ENCODE measurements at places on chromosomes 13 and 19. TPM values are rescaled to one million over a fixed set of nuclear protein-coding genes. Genes with fewer than 3 reads are reported as not detected.

Gene LATS2
- 26.3 TPM for total RNA-seq

Gene RGS9BP
- total RNA-seq: 0.72 TPM

Gene DPF1
- total RNA-seq: not detected

Gene TUBB4A
- total RNA-seq: 4.4 TPM

Gene SULT2A1
- total RNA-seq: not detected

Gene CLEC17A
- total RNA-seq: 0.76 TPM

Gene MRPL57
- 18.3 TPM for total RNA-seq

Gene IL17D
- total RNA-seq: 0.44 TPM

Gene TMEM59L
- 5.9 TPM for total RNA-seq

- DNase-seq: no peak
Observed at GRCh38 chr13:101399365-101399764, 16.9 kb downstream of the NALCN start.

GRCh38 chr19:13055213-13056051 is 47.2 kb downstream of the LYL1 start:
- peak; percentile 83 for DNase-seq

- no peak for DNase-seq
Observed at GRCh38 chr13:44822291-44822690, 167.0 kb downstream of the NUFIP1 start.

DNA sequence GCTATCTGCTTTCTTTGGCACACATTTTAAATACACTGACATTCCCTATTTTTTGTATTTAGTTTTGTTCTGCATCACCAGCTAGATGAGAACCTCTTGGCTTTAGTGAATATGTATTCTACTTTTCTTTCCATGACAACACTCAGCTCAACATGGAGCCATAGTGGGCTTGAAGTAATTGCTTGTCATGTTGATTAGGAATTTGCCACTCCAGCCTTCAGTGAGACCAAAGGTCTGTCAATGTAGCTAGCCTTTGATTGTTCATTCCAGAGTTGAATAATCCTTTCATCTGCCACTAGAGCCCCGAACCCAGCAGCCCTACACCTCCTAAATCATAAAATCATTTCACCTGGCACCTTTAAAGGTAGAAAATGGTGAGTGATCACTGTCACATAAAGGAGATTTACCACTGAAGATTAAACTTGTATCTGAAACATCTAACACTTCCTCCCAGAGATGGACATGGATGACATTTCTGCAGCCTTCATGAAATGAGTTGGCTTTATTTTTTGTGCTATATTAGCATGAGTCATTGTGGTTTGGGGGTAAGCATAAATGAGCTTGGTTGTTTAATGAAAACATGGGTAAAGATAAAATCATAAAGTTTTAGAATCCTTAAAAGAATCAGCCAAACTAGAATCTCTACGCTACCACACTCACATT is 29.2 kb upstream of the GARRE1 start:
- no peak for DNase-seq

- DNase-seq: no peak
Observed at GRCh38 chr19:48398102-48398374, 4.6 kb downstream of the GRIN2D start.

- DNase-seq: no peak
Observed at GRCh38 chr13:33051632-33052031, 35.4 kb downstream of the KL start.

DNA sequence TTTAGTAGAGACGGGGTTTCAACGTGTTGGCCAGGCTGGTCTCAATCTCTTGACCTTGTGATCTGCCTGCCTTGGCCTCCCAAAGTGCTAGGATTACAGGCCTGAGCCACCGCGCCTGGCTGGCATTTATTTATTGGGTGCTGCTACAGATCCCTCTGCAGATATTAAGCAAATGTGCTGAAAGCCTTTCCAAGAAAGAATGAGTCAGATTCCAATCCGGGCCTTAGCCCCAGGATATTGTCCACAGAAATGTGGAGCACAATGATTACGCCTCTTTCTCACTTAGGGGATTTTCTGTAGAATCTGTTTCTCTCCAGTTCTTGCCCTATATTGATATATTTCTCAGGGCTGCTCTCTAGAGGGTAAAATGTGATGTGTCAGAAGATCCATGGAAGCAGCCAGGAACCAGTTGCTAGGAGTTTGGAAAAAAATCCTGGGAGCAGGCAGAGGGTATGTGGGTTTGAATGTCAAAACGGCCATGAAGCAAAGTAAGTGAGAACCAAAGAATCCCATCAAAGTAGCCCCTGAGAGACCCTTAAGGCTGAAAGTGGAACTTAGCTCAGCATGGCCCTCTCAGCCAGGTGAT is 24.8 kb upstream of the IGFL4 start:
- DNase-seq: no peak

GRCh38 chr19:41888926-41889325 is 5.9 kb downstream of the ARHGEF1 start:
- DNase-seq: no peak

DNA sequence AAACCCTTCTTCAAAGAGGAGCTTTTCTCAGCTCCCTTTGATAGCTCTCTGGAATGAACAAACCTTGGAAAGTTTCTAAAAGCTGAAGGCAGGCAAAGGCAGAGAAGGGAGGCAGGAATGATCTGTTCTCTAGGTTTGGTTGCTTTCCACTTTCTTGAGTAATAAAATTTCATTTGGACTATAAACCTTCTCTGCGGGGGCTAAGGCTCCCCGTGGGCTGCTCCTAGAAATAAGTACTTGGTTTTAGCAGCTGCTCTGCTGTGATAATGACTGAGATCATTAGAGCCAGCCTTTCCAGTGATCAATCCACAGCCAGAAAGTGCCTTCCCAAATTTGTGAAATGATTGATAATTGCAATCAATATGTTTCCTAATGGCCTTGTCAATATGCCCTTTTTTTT is 183.8 kb upstream of the HTR2A start:
- no peak for DNase-seq

GRCh38 chr19:47821460-47822020 is at the start of gene CRX:
Gene CRX (plus strand): TSS chr19:47821937. CDS start chr19:47834444, 12,507 bp downstream.
- DNase-seq: no peak

GRCh38 chr13:51192348-51192747 is 29.9 kb upstream of the FAM124A start:
- DNase-seq: no peak

DNA sequence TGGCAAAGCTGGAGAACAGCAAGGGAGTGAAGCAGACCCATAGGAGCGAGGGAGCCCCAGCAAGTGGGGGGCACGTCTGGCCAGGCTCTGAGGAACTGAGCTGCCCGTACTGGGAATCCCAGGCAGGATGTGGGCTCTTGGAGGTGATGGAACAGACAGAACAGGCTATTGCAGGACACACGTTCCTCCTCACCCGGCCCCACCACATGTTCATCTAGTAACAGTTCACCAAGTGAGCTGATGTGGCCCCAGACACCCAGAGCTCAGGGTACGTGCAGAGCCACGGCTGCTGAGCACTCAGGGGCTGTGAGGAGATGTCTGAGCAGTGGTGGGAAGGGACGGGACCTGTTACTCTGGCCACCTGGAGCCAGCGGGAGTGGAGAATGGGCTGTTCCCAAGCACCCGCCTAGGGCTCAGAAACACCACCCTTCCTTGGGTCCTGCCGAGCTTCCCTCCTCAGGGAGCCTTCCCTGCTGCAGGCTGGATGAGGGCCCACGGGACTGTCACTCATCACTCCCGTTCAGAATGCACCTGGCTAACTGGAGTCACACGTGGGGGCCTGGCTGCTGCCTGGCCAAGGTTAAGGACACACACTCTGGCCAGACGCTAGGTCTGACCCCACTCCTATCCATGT is 18.4 kb downstream of the ELL start:
- DNase-seq: no peak

- no peak for DNase-seq
Observed at GRCh38 chr13:66716538-66716937, 513.6 kb downstream of the PCDH9 start.

- DNase-seq: no peak
Observed at GRCh38 chr13:42322806-42323205, 50.9 kb downstream of the AKAP11 start.

- DNase-seq: no peak
Observed at GRCh38 chr13:86710896-86711295, 911.7 kb upstream of the SLITRK6 start.

DNA sequence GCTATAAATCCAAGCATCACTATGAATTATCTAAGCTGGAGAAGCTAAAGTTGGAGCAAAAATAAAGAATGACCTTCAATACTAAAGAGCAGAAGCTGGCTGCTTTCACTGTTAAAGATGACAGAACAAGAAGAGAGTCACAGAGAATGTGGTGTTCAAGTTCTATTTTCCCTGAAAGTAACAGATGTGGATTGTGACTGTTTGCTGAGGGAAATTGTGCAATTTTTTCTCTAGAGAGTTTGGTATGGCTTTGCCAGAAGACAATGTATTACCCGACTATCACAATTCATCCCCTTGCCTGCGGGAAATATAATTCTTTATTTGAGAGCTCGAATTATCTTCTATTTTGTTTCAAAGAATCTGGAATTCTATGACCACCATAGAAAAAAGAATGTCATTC is 83.1 kb downstream of the TNFSF13B start:
- no peak for DNase-seq

GRCh38 chr19:54154603-54155345 is 4.7 kb downstream of the LENG1 start:
- no peak for DNase-seq

- no peak for DNase-seq
Observed at GRCh38 chr13:109875746-109876145, 89.4 kb upstream of the IRS2 start.

- DNase-seq: no peak
Observed at GRCh38 chr13:84118839-84119409, 236.7 kb upstream of the SLITRK1 start.

GRCh38 chr13:60009300-60010253 is 154.2 kb downstream of the DIAPH3 start:
- no peak for DNase-seq

- DNase-seq: no peak
Observed at GRCh38 chr13:72963762-72964161, 95.0 kb upstream of the KLF5 start.

GRCh38 chr19:42277821-42278451 is 8.9 kb downstream of the CIC start:
- no peak for DNase-seq
